ENCODE measurements at places on chromosomes 3 and 15. TPM values are rescaled to one million over a fixed set of nuclear protein-coding genes. Genes with fewer than 3 reads are reported as not detected.

DNA sequence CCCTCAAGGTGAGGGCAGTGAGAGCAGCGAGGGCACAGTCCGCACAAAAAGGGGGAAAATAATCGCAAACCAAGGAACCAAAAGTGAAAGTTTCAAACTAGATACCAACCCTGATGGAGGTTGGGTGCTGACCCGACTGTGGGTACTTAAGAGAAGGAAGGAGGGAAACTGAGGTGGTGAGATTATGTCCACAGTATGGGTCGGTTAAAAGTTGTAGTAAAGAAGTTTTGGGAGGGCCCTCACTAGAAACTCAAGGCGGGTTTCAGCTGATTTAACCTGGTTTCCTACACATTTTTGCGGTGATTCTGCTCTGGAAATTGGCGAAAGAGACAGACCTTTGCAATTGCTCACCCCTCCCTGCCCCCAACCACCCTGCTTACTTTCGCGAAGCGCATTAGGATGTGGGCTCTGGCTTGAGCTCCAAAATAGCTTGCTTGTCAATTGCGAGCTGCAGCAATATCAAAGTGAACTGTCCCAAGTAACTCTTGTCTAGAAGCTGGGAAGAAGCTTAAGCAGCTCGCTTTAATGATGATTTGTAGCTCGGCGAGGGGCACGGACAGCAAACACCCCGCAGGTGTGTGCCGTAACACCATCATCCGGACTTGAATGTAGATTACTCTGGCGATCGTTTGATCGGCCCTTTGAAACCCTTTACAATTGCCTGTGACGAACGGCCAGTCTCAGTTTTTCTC, 15.8 kb downstream of the SOX2 start:
- DNase-seq, result no peak

- no peak for DNase-seq
Measured at GRCh38 chr3:25903371-25904129, 113.7 kb downstream of the OXSM start.

- DNase-seq, result no peak
Measured at GRCh38 chr15:95626501-95627361, 703.8 kb upstream of the NR2F2 start.

GRCh38 chr3:174398761-174399160, 460.4 kb upstream of the NAALADL2 start:
- DNase-seq, result no peak

The ARL14 gene
- not detected for total RNA-seq

Measured in Right ventricle myocardium inferior (tissue), 1 donor.